ENCODE measurements at places on chromosomes 7 and 10.

DNA sequence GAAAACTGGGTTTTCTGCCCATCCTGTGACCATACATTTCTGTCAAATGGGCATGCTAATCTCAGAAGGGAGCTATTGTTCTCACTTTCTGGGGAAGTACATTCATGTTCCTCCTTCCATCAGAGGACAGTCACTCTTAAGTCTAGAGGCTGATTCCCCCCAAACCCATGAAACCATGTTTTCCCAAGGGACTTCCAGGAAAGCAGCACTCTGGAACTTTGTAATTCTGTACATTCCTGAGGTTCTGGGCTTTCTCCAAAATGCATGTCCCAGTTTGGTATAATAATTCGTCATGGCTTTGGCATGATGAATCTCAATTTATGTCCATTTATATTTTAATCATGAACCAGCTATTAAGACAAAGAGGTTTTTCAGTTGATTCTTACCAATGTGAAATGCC is 688.1 kb downstream of the LRMDA start:
- DNase-seq, result peak; percentile 33

DNA sequence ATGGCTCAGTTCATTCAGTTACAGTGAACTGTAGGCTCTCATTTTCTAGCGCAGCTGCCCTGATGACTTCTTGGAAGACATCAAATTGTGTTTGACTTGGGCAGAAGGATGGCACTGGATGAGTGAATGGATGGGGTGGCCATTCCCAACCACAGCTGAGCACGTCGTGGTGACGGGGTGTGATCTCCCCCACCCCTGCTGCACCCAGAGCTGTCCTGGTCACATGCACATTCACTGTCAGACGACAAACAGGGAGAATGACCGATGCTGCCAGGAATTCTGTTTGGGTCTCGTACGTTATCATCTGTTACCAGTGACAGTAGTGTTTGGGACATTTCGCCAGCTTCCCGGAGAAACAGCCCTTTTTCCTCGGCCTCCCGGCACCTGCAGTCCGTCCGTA is 623.2 kb downstream of the SDK1 start:
- no peak for DNase-seq

DNA sequence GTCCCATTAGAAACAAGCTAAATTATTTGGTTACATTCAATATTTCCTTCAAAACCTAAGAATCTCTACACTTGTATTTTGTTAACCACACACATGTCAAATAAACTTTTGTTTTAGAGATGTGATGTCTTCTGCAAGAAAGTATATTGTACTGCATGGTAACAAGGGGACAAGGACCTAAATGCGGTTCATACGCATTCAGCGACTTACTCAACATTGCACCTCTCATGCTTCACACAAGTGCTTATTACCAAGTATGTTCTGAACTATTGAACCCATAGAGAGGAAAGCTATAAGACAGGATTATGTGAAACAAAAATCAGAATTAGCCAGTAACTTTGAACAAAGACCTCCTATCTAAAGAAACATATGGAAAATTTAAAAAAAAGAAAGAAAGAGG is 68.3 kb downstream of the CREB5 start:
- no peak for DNase-seq

DNA sequence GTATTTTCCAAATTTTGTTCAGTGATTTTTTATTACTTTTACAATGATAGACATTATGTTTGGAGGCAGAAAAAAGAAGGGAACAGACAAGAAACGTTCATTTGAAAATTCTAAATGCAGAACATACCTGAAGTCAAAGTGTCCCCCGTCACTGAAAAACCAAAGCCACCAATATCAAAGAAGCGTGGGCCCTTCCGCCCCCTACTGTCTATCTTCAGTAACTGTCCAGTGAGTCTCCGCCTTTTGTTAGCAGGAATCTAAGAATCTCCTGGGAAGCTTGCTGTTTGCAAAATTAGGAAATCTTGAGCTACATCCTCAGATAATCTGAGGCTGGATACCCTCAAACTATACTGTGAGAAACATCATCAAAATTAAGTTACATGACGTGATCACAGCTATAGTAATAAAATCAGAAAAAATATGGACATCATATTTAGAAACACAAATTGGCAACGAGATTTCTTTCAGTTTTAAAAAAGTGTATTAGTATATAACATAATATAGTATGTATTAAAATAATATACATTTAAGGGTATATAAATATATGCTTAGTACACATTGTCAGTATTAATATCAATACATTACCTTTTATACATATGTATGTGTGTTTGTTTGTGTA is 169.3 kb upstream of the AKR1E2 start:
- peak; percentile 76 for DNase-seq

DNA sequence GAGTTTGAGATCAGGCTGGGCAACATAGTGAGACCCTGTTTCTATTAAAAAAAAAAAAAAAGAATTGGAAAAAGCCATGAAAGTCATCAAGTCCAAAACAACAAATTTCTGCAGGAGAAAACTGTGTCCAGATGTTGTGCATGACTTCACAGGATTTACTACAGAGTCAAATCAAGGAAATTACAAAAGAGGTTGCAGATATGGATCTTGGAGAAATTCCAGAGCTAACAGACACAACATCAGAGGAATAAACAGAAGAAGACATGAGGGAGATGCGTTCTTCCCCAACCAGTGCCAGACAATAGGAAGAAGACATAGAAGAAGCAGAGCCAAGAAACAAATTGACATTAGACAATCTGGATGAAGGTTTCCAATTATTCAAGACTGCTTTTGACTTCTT is 24.3 kb upstream of the KCNIP2 start:
- DNase-seq, result no peak

DNA sequence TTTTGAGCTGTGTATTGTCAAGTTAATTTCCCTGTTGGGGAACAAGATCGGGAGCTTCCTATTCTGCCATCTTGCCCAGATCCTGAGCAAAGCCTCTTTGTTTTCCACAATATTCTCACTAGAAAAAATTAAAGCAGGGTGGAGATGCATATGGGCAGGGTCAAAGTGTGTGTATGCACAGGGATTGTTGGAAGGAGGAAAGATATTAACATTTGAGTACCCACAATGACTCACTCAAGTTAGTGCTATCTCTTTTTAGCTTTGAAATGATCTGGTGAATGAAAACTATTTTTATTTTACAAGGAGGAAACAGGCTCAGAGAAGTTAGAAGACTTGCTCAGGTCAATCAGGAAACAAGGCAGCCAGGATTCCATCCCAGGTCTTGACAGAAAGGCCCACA is 6.7 kb upstream of the BTBD16 start:
- DNase-seq, result no peak

GRCh38 chr10:70728328-70728727 is 56.0 kb downstream of the ADAMTS14 start:
- no peak for DNase-seq

GRCh38 chr7:24751484-24751883 is 5.8 kb downstream of the GSDME start:
- no peak for DNase-seq

GRCh38 chr10:128257428-128257827 is 131.2 kb upstream of the MKI67 start:
- DNase-seq, result no peak

DNA sequence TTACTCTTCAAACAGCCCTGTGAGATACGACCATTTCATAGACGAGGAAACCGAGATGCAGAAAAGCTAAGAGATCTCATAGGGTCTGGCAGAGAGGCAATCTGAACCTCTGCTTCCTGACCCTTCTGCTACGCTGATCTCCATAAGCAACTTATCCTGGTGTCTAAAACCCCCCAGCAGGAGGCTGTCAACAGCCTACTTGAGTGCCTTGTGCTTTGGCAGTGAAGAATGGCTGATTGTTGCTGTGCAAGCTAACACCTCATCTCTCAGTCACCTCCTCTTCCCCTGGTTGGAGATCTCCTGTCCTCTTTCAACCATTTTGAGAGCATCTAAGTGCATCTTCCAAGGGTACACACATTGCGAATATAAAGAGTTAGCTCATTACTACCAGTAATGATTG is 86.2 kb downstream of the AOAH start:
- no peak for DNase-seq

- DNase-seq, result no peak
Measured at GRCh38 chr10:59266321-59266720, 89.9 kb downstream of the PHYHIPL start.
